HCT116 (cell line): ENCODE measurements at places on chromosomes 3 and 15.

DNA sequence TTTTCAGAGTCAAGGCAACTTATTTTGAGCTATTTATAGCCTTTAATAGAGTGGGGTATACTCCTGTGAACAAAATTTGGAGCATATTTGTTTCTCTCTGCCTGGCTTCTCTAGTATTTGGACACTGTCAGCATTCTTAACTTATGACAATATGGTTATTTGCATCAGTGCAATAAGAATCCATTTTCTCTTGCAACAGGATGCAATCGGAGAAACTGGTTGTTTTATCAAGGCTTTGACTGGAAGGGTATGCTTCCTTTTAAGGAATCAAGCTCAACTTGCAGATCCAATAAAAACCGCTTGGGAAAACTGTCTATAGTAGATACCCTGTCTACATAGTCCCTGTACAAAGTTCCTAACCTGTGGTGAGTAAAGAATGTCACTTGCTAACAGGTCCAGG is 106.7 kb downstream of the DPH6 start:
- no peak for DNase-seq

- no peak for DNase-seq
Observed at GRCh38 chr15:31128919-31129768, 27.6 kb upstream of the TRPM1 start.

DNA sequence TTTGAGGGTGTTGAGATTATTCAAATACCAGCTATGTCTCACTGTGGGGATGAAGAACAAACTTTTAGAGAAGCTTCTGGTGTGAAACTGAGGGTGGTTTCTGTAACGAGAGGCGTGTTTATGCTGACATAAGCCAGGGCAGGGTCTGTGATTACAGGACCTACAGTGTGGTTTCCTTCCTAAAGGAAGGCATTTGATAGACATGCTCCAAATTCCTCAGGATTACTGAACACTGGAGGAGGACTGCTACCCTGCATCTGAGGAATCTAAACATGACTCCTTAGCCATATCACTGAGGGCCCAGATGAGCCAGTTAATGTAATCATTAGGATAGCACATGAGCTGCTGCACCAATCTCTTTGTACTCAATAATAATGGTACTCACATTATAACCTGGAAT is 328.4 kb upstream of the UMPS start:
- DNase-seq, result no peak

DNA sequence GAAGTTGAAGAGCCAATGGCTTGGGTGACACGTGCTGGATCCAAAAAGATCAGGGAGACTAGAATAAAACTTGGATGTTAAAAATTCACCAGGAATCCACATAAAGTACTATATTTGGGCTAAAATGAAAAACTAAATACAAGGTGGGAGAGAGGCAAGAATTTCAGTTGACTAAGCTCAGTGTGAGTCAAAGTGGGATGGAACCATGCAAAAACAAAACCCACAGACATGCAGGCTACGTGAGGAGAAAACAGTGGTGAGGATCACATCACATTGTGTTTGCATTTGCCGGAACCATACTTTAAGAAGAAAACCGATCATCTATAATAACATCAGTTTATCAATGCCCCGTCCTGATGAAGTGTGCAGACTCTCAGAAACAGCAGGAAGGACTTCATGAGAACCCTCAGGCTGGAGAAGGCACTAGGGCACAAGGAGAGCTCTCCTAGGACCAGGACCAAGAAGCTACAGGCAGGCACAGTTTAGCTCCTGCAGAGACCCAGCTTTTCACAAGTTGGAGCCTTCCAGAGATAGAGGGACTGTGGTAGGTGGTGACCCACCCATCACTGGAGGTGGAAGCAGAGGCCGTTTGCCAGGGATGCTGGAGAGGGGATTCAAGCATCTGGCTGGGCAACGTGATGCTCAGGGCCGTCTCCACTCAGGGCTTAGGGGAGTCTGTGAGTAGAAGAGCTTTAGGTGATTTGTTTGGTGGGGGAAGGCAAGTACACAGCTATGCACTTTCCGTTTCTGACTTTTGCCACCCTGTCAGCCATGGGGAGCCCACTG is 29.0 kb upstream of the NR2E3 start:
- no peak for DNase-seq

- DNase-seq, result no peak
Observed at GRCh38 chr15:76756381-76756780, 148.8 kb downstream of the SCAPER start.
